ENCODE measurements at places on chromosomes 3 and 15.

GRCh38 chr3:53065841-53066480, 20.1 kb upstream of the SFMBT1 start:
- DNase-seq: no peak

DNA sequence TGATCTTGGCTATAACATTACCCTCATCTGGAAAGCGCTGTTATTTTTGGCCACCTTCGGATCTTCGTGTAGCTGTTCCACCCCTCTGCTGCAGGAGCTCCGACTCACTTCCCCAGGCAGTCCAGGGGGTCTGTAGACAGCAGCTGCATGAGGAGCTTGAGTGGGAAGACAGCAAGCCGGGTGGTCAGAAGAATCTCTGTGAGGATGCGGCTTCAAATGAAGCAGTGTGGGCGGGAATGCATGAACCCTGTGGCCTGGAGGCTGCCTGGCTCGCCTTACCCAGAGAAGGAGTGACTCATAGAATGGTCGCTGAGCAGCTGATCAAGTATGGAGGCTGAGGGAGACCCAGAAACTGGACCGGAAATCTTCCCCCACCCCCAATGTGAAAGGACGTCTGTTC, 45.2 kb upstream of the NR2F2 start:
- DNase-seq: no peak

GRCh38 chr15:35546511-35547381, 781 bp upstream of the DPH6 start:
- no peak for DNase-seq

DNA sequence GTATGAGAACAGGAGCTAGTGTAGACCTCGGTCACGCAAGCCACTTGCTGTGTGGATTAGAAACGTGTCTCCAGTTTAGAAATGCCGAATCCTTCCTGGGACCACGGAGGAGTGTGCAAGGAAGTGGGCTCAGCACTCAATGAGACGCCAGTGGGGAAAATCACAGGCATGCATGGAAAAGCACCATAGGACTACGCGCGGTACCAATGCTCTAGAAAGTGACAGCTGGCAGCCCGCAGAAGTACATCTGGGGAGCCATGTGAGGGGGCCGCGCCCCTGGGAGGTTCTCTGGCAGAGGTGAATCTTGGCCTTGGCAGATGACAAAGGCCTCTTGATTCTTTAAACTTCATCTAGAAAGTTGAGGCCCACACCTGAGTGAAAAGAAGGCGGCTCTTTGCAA, 99.3 kb downstream of the LRRK1 start:
- no peak for DNase-seq

- DNase-seq: no peak
Observed at GRCh38 chr3:43181202-43181821, 75.4 kb upstream of the POMGNT2 start.

DNA sequence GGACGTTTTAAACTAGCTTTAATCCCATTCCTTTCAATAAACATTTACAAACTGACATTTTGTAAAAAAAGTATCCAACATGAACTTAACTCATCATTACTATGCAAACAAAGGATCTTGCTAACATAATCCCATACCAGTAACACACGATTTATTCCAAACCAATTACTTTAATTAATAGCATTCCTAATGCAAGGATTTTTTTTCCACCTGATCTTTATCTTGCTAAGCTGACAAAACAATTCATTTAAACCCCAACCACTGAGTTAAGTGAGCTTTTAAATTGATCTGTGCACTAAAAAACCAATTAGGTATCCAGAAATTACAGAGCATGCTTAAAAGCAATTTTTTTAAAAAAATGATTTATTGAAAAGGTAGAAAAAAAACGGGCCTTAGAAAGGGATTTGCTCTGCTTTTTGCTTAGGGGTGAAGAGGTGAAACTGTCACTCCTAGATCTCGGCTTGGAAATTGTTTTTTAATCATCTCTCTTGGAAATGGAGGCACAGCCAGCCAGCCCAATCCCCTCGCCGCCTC, 1.2 kb downstream of the SH3BP5 start:
- no peak for DNase-seq

- no peak for DNase-seq
Observed at GRCh38 chr3:184918750-184919149, 106.8 kb downstream of the VPS8 start.

DNA sequence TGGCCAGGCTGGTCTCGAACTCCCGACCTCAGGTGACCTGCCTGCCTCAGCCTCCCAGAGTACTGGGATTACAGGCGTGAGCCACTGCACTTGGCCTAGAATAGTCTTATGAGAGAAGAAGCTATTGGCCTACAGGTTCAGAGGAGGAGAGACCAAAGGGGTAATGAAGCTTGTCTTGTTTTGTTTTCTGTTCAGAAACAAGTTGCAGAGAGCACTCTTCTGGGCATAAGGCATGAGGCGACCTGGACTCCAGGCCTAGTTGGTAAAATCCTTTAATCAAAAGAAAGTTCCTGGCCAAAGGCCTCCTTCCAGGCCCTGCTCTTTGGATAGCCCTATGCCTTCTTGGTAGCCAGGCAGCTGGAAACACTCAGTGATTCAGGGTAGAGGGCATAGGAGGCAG, 87.3 kb upstream of the SKOR1 start:
- DNase-seq: no peak

- no peak for DNase-seq
Observed at GRCh38 chr3:178041931-178042330, 494.3 kb upstream of the KCNMB2 start.

DNA sequence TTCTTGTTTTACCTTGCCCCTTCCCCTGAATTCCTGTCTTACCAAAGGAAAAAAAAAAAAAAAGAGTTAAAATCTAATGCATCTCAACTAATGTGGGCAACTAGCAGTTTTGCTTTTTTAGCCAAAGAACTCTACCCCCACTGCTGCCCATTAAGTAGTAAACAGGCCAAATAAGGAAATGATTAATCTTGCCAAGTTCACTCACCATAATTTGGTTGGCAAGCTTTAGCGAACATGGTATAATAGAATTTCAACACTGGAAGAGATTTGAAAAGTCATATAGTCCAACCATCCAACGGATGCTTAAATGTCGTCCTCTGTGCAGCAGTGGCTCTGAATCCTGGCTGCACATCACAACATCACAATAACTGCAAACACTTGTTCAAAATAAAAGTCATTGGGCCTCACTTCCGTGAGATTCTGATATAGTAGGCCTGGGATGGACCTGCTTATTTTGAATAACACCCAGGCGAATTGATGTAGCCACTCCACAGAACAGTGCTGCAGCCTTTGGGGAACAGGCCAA, 142.0 kb upstream of the UBE2E1 start:
- DNase-seq: no peak

GRCh38 chr3:17115186-17115585, 230.4 kb downstream of the PLCL2 start:
- DNase-seq: no peak

- no peak for DNase-seq
Observed at GRCh38 chr15:67070892-67071664, 5.7 kb downstream of the SMAD3 start.

DNA sequence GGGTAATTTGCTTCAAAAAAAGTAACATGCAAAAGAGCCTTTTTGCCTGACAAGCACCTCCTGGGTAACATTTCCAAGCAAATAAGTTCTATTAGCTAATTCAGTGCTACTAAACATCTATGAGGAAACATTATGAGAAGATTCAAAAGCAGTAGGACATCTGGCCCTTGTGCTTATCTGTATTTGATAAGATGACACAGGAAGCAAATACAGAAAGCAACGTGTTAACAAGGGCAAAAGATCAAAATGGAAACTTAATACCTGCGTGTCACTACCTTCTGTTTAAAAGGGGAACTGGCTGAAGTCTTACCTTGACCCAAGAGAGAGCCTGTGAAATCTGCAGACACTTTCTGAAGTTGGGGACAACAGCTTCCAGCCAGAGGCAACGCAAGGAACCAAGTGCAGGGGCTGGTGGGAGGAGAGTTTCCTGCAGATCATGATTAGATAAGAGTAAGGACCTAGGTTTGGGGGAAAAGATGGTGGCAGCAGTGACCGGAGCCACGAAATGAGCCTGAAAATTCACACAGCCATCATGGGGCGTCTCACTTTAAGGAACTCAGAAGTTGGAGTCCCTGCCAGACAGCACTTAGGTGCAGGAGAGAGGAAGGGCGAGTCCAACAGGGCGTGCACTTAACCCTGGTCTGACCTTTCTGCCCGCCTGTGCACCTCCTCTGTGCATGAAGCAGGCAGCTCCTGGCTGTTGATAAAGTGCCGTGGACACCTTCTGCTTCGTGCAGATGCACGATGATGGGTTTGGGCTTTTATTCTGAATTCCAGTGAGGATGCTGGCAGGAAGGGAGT, 153.6 kb upstream of the BHLHE40 start:
- no peak for DNase-seq

DNA sequence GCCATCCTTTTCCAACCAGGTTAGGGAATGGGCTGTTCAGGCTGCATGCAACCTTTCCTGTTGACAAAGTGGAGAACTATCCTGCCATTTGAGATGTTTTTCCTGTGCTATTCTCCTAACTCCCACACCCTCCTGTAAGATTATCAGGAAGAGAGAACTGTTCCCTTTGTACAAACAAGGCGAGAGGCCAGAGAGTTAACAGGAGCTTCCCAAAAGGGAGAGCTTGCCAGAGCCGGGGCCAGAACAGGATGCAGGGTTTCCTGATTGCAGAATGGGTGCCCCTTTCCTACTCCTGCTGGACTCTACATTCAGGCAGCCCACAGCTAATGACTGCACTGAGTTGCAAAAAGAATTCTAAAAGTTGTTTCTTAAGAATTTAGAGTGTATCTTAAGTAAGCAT, 17.1 kb downstream of the PML start:
- DNase-seq: no peak

DNA sequence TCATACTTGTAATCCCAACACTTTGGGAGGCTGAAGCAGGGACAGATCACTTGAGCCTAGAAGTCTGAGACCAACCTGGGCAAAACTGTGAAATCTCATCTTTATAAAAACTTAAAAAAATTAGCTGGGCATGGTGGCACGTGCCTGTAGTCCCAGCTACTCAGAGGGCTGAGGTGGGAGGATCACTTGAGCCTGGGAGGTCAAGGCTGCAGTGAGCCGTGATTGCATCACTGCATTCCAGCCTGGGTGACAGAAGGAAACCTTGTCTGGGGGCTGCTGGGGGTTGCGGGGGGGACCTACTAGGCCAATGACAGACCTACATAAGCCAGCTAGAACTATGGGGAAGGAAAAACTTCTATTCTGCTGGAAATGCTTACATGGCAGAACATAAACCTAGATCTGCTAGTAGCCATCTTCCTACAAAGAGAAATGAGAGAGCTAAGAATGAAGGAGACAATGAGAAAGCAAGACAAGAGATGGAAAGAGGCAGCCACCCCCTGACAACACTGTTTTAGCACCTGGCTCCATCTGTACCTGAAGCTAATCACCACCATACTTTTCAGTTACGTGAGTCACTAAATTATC, 23.9 kb downstream of the FOXP1 start:
- DNase-seq: no peak

- DNase-seq: peak; percentile 1
Observed at GRCh38 chr3:101069901-101070798, 76.9 kb upstream of the ABI3BP start.

- no peak for DNase-seq
Observed at GRCh38 chr3:181824961-181825360, 113.2 kb downstream of the SOX2 start.

DNA sequence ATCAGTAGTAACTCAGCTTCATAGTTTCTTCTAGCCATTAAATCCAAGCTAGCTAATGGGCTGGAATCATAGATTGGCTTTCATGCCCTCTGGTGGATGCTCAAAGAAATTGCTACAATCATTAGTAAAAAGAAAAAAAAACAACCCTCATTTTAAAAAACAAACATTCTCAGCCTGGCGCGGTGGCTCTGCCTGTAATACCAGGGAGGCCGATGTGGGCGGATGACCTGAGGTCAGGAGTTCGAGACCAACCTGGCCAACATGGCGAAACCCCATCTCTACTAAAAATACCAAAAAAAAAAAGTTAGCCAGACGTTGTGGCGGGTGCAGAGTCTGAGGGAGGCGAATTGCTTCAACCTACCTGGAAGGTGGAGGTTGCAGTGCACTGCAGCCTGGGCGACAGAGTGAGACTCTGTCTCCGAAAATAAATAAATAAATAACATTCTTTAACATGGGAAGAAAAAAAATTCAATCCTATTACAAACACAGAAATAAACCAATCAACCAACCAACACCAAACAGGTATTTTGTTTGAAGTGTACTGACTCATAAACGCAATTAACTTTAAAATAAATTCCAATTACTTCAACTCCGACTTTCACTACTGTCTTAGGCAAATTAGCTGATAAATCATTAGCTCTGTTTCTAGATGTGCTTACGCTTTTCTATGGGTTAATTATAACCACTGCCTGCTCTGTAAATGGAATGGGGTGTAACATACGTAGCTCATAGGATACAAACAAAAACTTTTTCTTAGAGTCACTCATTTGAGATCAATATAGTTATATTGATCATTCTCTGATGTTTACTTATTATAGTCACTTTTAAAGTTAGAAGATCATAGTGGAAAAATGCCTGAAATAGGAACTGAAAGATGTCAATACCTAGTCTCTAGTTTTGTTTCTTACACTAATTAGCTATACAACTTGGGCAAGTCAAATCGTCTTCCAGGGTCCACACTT, 24.9 kb downstream of the TMEM207 start:
- no peak for DNase-seq

DNA sequence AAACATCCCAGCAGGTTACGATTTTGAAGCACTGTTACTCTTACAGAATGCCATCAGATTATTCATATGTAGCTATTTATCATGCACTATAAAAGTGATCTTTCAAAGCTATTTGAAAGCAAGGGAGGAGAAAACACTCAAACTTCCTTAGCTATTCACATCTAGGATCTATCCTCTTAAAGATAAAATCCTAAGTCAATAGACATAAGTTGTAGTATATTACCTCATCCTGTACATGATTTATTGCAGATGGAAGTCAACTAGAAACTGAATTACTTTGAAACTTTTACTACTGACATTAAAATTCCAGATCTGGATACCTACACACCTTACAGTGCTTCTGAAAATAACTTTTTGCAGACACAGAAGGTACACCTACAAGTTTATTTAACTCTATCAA, 197.2 kb downstream of the MEIS2 start:
- DNase-seq: no peak

GRCh38 chr15:73803806-73804205, 50.7 kb upstream of the INSYN1 start:
- DNase-seq: no peak
